H9 (cell line): ENCODE measurements at places on chromosomes 1 and 21. TPM values are rescaled to one million over a fixed set of nuclear protein-coding genes. Genes with fewer than 3 reads are reported as not detected.

- H3K27ac ChIP-seq, result no peak overlapping the region
- DNase-seq, result no peak
- H3K27me3 ChIP-seq, result no peaks in the 10 kb centered on the region
These were observed 86.2 kb downstream of the DTL start for GRCh38 chr1:212121779-212122178.

Gene CRYAA
- not detected in 2 replicates for total RNA-seq

DNA sequence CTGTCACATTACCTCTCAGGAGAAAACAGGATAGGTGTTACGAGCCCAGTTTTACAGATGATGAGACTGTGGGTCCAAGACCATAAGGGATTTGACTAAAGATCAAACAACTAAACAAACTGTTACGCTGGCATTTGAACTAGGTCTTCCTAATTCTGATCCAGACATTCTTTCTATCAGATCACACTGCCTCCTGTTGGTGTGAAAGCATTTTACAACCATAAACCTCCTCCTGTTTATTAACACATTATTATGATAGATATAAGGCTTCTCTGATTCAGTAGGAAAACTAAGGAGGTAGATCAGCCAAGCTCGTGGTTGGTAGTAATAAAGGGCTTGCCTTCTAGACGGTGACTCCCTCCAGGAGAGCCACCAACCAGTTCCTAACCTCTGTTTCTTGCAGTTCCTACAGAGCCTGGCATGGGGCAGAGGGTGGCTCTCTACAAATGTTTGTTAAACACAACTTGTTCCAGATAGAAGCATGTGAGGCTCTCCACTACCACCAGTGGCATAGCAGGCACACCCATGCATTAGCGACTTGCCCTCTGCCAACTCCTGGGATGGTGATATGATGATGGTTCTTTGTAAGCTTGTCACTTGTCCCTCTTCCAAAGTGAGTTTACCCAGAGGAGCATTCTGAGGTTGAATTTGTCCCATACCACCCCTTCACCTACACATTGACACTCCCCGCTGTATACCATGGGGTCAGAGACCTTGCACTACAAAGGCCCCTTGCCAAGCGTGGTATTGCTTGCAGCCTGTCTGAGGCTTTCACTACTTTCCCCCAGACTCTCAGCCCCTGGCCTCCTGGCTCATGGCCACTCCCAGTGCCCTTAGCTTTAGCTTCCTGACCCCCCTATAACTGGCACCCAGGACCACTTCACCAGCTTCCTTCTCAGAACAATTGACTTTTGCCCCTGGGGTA is 96.4 kb upstream of the HOOK1 start:
- H3K4me1 ChIP-seq, result no peaks in the 10 kb centered on the region; the same call in none of the 2 replicates
- H3K27me3 ChIP-seq, result no peaks in the 10 kb centered on the region
- no peak for DNase-seq
- H3K36me3 ChIP-seq, result peaks cover 4% of the 10 kb centered on the region
- no peak overlapping the region for H3K4me3 ChIP-seq
- H3K27ac ChIP-seq, result no peak overlapping the region

Gene TRAF3IP3
- total RNA-seq, result not detected in 2 replicates

DNA sequence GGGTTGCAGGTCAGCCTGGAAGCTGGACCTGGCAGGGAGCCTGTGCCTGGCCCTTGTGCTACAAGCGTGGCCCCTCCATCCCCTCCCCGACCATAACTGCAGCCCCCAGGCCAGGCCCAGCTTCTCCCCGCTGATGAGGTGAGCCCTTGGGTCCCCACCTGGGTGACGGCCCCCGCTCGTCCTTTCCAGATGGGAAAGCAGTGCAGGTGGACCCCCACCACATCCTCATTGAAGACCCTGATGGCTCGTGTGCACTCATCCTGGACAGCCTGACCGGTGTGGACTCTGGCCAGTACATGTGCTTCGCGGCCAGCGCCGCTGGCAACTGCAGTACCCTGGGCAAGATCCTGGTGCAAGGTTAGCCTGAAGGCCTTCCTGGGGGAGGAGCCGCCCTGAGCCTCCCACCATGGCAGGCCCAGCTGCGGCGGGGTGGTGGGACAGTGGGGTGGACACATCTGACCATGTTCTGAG is 56.9 kb downstream of the TRIM11 start:
- H3K4me1 ChIP-seq, result no peaks in the 10 kb centered on the region
- H3K27ac ChIP-seq, result no peak overlapping the region
